Gastroesophageal sphincter (tissue), 4 donors: ENCODE measurements at places on chromosomes 12 and 14.

- H3K4me3 ChIP-seq = no peak overlapping the region
Measured at GRCh38 chr14:89673512-89674225, 256.6 kb upstream of the FOXN3 start.

- H3K36me3 ChIP-seq = no peaks in the 10 kb centered on the region
- ATAC-seq = no peak
- no peaks in the 10 kb centered on the region for H3K27me3 ChIP-seq
- no peak overlapping the region for H3K27ac ChIP-seq
- H3K4me3 ChIP-seq = no peak overlapping the region
- H3K4me1 ChIP-seq = peaks cover 100% of the 10 kb centered on the region
Measured at GRCh38 chr12:88570103-88570502, 10.2 kb downstream of the KITLG start.

- H3K36me3 ChIP-seq = no peaks in the 10 kb centered on the region
- no peaks in the 10 kb centered on the region for H3K27me3 ChIP-seq
- no peaks in the 10 kb centered on the region for H3K4me1 ChIP-seq
- no peak overlapping the region for H3K27ac ChIP-seq
- ATAC-seq = no peak
Measured at GRCh38 chr14:85010186-85010585, 519.8 kb upstream of the FLRT2 start.

DNA sequence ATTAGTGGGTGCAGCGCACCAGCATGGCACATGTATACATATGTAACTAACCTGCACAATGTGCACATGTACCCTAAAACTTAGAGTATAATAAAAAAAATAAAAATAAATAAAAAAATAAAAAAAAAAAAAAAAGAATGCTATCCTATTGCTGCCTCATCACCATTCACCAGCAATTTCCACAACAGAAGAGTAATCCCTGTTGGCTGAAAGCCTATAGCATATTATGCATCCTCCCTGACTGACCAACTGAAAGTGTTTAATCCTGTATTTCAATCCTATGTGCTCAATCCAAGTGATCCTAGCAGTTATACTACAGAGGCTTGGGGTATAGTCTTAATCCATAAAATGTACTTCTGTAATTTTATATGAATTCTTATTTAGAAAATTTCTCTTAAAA, 18.5 kb downstream of the DICER1 start:
- H3K4me1 ChIP-seq = peaks cover 23% of the 10 kb centered on the region
- H3K27ac ChIP-seq = no peak overlapping the region
- ATAC-seq = no peak
- H3K27me3 ChIP-seq = no peaks in the 10 kb centered on the region
- H3K36me3 ChIP-seq = no peaks in the 10 kb centered on the region

GRCh38 chr12:50085615-50086072, 502 bp downstream of the SMARCD1 start:
- H3K27me3 ChIP-seq = no peaks in the 10 kb centered on the region
- H3K4me1 ChIP-seq = no peaks in the 10 kb centered on the region
- peak overlapping the region; percentile 89 for H3K27ac ChIP-seq
- peak overlapping the region; percentile 58 for H3K4me3 ChIP-seq

GRCh38 chr14:100530270-100531072, 56.7 kb downstream of the BEGAIN start:
- no peak for ATAC-seq
- H3K27ac ChIP-seq = no peak overlapping the region
- peaks cover 55% of the 10 kb centered on the region for H3K36me3 ChIP-seq
- H3K27me3 ChIP-seq = no peaks in the 10 kb centered on the region

DNA sequence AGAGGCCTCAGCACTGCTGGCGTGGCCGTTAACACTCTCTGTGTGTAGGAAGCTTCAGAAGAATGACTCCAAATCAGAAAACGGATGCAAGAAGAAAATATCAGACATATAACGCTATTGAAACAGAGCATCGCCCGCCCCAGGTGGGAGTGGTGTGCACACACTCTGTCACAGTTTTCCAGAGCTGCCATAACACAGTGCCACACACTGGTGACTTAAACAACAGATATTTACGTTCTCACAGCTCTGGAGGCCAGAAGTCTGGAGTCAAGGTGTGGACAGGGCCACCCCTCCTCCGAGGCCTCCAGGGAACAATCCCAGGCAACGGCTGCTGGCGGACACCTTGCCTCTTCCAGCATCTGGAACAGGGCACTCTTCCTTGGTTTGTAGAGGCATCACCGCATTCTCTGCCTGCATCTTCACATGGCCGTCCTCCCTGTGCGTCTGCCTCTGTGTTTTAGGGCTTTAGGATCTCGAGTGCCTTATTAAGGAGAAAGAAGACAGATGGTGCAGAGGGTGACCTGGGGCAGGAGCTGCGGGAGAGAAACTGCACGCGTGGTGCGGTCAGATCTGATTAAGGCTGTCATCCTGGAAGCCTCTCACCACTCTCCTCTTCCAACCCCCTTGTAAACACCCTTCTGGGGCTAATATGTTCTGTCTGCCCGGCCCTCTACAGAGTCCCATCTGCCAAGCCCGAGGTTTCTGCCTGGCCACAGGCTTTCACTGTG, 141.0 kb downstream of the SLC15A4 start:
- no peak for ATAC-seq
- H3K27me3 ChIP-seq = no peaks in the 10 kb centered on the region
- no peak overlapping the region for H3K27ac ChIP-seq
- H3K4me1 ChIP-seq = peaks cover 6% of the 10 kb centered on the region
- no peak overlapping the region for H3K4me3 ChIP-seq

GRCh38 chr12:116060764-116061163, 216.7 kb downstream of the MED13L start:
- peaks cover 84% of the 10 kb centered on the region for H3K4me1 ChIP-seq
- no peak overlapping the region for H3K4me3 ChIP-seq
- H3K27me3 ChIP-seq = no peaks in the 10 kb centered on the region
- no peaks in the 10 kb centered on the region for H3K36me3 ChIP-seq

DNA sequence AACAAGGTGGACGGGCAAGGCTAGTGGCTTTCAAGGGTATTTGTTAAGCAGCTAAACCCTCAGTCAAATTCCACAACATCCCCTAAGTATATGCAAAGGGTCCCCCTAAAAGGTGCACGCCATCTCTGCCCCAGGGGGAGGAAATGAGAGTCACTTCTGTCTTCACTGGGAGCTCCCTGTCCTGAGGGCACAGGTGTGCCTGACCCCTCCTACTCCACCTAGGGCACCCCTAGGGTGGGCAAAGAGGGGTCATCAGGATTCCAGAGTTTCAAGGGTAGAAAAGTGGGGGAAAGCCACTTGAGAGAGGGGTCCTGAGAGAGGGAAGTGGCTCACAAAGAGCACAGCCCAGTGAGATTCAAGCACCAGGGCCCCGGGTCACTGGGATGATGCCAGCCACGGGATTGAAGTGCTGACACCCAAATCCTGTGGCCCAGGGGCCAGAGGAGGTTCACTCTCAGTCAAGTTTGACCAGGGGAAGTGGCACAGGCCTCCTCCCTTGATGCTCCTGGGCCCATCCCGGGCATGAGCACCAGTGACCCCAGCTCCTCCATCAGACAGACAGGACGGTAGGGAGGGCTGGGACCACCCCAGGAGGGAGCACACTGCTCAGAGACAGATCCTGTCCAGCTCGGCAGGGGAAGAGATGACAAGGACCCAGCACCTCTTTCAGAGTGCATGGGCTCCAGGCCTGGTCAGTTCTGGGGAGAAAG, 82.3 kb upstream of the BCL11B start:
- no peak overlapping the region for H3K4me3 ChIP-seq
- no peak for ATAC-seq
- H3K27ac ChIP-seq = no peak overlapping the region
- H3K4me1 ChIP-seq = no peaks in the 10 kb centered on the region
- H3K36me3 ChIP-seq = no peaks in the 10 kb centered on the region
- peaks cover 13% of the 10 kb centered on the region for H3K27me3 ChIP-seq

GRCh38 chr12:8817856-8818255, 4.6 kb upstream of the A2ML1 start:
- no peaks in the 10 kb centered on the region for H3K36me3 ChIP-seq
- H3K27me3 ChIP-seq = no peaks in the 10 kb centered on the region

DNA sequence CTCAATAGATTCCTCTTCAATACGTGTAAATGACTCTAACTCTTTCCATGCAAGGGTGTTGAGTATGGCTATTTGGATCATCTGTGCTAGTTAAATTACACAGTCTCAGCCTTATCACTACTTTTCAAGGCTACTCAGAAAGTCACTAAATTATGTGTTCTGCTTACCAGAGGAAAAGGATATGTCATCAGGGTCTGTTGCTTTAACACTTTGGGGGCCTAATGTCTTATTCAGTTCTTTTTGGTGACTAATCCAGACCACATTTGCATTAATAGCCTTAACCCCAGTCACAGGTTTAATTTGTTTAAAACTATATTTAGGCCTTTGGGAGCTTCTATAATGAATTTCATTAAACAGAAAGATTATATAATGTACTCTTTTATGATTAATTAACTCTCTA, 649.3 kb downstream of the RPS29 start:
- no peak for ATAC-seq
- no peaks in the 10 kb centered on the region for H3K4me1 ChIP-seq
- H3K27me3 ChIP-seq = no peaks in the 10 kb centered on the region
- no peak overlapping the region for H3K4me3 ChIP-seq
- peak overlapping the region; percentile 79 for H3K27ac ChIP-seq
- no peaks in the 10 kb centered on the region for H3K36me3 ChIP-seq

GRCh38 chr12:24991209-24992049, 42.5 kb upstream of the BCAT1 start:
- H3K4me3 ChIP-seq = no peak overlapping the region
- H3K27ac ChIP-seq = no peak overlapping the region
- no peaks in the 10 kb centered on the region for H3K27me3 ChIP-seq
- H3K4me1 ChIP-seq = no peaks in the 10 kb centered on the region
- H3K36me3 ChIP-seq = no peaks in the 10 kb centered on the region

DNA sequence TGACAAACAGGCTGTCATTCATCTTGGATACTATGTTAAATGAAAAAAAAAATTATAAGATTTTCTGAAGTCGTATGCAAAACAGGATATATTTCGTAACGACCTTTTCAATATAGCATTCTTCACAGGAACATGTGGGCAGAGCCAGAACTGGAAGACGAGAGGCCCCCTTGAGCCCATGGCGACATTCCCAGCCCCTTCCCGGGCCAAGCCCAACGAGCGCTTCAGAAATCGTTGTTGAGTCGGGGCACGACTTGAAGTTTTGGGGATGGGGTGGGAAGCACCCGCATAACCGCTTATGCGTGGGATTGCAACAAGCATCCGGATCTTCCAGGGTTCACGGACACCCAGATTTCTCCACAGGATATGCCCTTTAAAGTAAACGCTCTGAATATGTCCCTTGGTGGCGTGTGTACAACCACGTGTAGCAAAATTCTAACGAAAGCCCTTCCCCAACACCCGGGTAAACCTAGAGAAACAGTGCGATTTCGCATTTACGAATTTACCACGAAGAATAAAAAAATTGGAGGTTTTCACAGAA, 736 bp downstream of the C14orf39 start:
- H3K27ac ChIP-seq = no peak overlapping the region
- no peaks in the 10 kb centered on the region for H3K4me1 ChIP-seq
- no peak overlapping the region for H3K4me3 ChIP-seq
- peaks cover 64% of the 10 kb centered on the region for H3K27me3 ChIP-seq
- no peaks in the 10 kb centered on the region for H3K36me3 ChIP-seq
- ATAC-seq = no peak

GRCh38 chr12:3931776-3932175, 58.6 kb upstream of the PARP11 start:
- no peak overlapping the region for H3K27ac ChIP-seq
- H3K27me3 ChIP-seq = peaks cover 72% of the 10 kb centered on the region
- H3K4me3 ChIP-seq = no peak overlapping the region
- ATAC-seq = no peak
- H3K36me3 ChIP-seq = no peaks in the 10 kb centered on the region

DNA sequence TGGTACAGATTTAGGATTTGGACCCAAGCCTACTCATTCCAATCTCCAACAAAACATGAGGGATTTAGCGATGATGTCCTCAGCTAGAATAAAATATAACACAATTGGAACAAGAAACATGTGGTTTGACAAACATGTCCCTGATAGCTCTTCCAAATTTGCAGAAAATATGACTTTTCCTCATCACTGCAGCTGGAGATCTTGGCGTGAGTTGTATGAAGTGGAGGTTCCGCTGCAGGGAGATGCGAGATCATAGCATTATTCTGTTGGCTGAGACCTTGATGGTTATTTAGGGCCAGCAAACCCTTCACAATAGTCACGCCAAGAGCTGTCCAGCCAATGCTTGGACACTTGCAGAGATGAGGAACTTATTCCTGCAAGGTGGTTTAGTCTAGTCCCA, 413.4 kb upstream of the TBX3 start:
- H3K4me3 ChIP-seq = no peak overlapping the region
- H3K4me1 ChIP-seq = no peaks in the 10 kb centered on the region
- H3K36me3 ChIP-seq = no peaks in the 10 kb centered on the region
- no peak overlapping the region for H3K27ac ChIP-seq
- ATAC-seq = no peak

GRCh38 chr12:78746001-78746400, 118.6 kb upstream of the SYT1 start:
- no peaks in the 10 kb centered on the region for H3K4me1 ChIP-seq
- no peaks in the 10 kb centered on the region for H3K36me3 ChIP-seq
- no peak overlapping the region for H3K4me3 ChIP-seq
- H3K27me3 ChIP-seq = no peaks in the 10 kb centered on the region
- H3K27ac ChIP-seq = no peak overlapping the region

- H3K4me3 ChIP-seq = no peak overlapping the region
- ATAC-seq = no peak
- peaks cover 43% of the 10 kb centered on the region for H3K36me3 ChIP-seq
- no peak overlapping the region for H3K27ac ChIP-seq
Measured at GRCh38 chr14:34857689-34858449, 17.3 kb downstream of the BAZ1A start.
